Urinary bladder (tissue), 4 donors: ENCODE measurements at places on chromosomes 16 and 17. TPM values are rescaled to one million over a fixed set of nuclear protein-coding genes. Genes with fewer than 3 reads are reported as not detected.

The MEOX1 gene
- 11.6 TPM for total RNA-seq

The HCRT gene
- total RNA-seq = not detected

The TMEM235 gene
- total RNA-seq = not detected

GRCh38 chr16:53804467-53804866, 100.5 kb downstream of the FTO start:
- DNase-seq = no peak

GRCh38 chr17:79304884-79305283, 230.3 kb downstream of the ENGASE start:
- DNase-seq = no peak

DNA sequence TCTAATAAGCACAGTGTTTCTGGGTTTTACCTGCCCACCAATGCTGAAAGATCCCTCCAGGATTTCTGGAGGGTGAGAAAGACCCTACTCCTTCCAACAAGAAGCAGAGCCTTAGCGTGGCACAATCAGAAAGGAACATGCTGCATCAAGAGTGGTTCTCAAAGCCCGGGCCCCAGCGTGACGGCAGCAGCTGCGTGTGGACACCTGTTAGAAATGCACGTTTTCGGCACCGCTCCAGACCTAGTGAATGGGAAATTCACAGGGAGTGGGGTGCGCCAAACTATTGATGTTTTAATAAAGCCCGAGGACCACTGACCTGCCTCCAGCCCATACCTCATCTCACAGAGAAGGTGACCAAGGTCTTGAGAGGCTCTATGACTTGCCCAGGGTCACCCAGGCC, 55.8 kb downstream of the PECAM1 start:
- no peak for DNase-seq

DNA sequence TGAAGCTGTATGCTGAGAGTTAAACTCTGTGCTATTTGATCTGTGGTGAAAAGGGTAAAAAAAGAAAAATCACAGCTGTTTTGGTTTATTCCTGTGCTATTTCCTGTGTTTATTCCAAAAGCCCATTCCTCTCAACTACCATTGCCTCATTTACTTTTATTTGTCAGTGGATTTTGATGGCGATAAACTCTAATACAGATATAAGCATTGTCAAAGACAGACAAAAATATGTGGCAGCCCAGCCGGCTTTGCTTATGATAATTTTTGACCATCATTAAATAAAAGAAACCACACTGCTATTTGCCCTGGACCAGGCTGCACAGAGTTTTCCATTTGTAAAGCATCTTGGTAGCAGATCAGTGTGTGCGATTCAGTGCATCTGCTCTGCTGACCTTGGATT, 473.6 kb upstream of the ASIC2 start:
- DNase-seq = no peak

DNA sequence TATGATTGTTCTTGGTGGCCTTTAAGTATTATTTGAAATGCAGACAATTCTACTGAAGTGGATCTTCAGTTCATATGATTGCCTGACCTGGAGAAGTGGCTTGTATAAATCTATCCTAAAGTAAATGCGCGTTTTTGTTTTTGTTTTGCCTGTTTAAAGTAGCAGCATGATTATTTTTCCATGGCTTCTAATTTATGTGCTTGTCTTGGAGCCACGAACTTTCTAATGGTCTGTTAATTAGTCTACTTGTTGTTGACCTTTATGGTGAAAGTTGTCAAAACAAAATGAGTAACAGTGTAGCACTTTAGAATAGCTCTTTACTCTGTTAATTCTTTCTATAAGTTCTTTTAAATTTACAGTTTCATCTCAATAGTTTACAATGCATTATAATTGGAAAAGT, 1.7 kb downstream of the PRKAR1A start:
- DNase-seq = no peak

GRCh38 chr17:56395787-56396186, 197.7 kb upstream of the NOG start:
- no peak for DNase-seq

The UBN1 gene
- 14.1 TPM for total RNA-seq

- DNase-seq = no peak
Measured at GRCh38 chr17:11212792-11213191, 28.2 kb upstream of the SHISA6 start.

DNA sequence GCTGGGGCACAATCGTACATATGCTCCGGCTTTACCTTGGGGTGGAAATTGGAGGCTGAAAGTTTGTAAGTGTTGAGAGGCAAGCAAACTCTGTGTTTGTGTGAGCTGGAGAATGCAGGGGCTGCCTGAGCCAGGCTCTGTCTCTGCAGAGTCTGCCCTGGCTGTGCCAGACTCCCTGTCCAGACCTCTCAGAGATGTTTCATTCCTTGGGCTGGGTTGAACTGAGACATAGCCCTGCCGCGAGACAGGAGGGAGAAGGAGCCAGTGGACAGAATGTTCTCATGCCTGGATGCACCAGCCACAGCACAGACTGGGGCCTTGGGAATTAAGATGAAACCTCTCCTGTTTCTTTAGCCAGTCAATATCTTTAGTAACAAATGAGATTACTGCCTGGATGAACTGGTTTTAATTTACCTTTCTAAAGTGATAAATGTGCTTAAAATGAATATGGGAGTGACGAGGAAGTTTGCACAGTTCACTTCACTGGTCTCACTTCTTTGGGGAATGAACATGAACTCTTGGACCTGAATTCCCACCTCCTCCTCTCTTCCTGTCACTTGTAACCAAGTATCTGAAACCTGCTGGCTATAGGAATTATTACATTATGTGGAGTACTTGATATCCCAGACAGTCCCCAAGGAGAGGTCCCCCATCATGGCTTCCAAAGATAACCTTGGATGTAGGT, 40.1 kb downstream of the YPEL2 start:
- DNase-seq = no peak

DNA sequence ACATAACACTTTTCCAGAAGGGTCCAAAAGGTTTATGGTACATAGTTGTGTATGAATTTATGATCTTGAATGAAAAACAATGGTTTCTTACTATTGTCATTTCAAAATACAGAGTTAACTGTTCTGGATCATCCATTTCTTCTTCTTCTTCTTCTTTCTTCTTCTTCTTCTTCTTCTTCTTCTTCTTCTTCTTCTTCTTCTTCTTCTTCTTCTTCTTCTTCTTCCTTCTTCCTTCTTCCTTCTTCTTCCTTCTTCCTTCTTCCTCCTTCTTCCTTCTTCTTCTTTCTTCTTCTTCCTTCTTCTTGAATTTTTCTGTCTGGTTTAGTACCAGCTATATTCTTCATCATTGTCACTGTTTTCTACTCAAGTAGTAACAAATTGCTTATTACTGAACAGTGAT, 47.8 kb downstream of the TNRC6C start:
- no peak for DNase-seq

- DNase-seq = no peak
Measured at GRCh38 chr16:14444979-14445810, 184.9 kb downstream of the PARN start.

DNA sequence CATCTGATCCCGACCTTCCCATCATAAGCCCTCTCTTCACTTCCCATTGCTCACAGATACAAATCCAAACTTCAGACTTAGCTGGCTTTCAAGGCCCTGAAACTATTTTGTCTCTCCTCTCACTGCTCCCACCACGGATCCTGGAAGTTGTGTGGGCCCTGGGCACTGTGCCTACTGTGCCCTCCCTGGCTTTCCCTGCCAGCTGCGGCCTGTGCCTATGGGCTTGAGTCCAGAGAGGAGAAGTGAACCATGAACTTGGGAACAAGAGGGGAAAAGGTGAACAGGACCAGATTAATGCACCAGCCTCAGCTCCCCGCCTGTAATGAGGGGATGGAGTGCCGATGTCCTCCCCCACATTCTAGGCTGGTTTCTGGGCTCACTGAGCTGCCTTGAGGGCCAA, 18.9 kb upstream of the KCNJ12 start:
- no peak for DNase-seq

- DNase-seq = no peak
Measured at GRCh38 chr17:78159575-78160158, 8.7 kb upstream of the SYNGR2 start.

The NUDT7 gene
- 11.6 TPM for total RNA-seq

The WSCD1 gene
- total RNA-seq = 6.8 TPM

GRCh38 chr16:74865922-74866598, 91.4 kb upstream of the FA2H start:
- no peak for DNase-seq

GRCh38 chr16:20798364-20798763, 7.9 kb downstream of the ERI2 start:
- DNase-seq = no peak

- DNase-seq = no peak
Measured at GRCh38 chr17:78675316-78675616, 98.1 kb upstream of the DNAH17 start.

GRCh38 chr17:13851889-13852288, 217.4 kb upstream of the COX10 start:
- no peak for DNase-seq

The ADGRG3 gene
- 1.2 TPM for total RNA-seq
